GM18507 (cell line): ENCODE measurements at places on chromosomes 5 and 9.

- no peak for DNase-seq
Observed at GRCh38 chr9:38026840-38027527, 42.0 kb downstream of the SHB start.

DNA sequence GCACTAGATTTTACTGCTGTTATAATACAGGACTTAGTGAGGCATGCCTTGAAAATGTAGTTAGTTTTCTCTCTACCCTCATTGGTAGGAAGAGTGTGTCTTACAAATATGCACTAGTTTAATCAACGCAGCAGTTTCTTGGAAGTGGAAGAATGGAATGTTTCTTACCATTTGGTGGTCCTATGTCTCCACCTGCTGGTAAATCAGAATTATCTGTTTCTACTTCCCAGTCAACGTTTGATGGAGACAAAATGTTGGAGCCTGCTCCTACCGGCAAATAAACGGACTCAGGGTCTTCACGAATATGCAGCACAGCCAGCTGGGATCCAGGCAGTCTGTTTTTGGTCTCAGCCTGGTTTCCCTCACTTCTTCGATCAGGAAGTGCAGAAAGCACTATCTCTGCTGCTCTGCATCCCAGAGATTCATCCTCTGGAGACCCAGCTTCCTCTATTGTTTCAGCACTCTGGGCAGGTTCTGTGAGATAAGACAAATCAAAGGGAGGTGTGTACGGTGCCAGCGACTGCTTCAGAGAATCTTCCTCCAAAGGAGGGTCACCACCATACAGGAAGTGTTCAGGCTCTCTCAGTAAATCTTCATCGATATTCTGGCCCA is 59.5 kb upstream of the PCA3 start:
- DNase-seq, result peak; percentile 29

DNA sequence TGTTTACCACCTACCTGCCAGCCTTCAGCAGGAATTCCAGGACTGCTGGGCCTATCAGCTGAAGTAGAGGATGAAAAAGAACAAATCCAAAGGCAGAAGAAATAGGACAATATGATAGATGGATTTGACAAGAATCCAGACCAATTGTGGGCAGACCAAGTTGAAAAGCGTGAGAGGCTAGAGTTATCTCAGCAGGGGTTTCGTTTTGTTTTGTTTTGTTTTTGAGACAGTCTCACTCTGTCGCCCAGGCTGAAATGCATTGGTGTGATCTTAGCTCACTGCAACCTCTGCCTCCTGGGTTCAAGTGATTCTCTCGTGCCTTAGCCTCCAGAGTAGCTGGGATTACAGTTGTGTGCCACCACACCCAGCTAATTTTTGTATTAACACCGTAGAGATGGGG is 113.2 kb downstream of the PALM2AKAP2 start:
- no peak for DNase-seq

- no peak for DNase-seq
Observed at GRCh38 chr5:29654954-29655353, 1538.5 kb upstream of the CDH6 start.

GRCh38 chr9:134987376-134987775 is 69.7 kb upstream of the FCN1 start:
- DNase-seq, result no peak

DNA sequence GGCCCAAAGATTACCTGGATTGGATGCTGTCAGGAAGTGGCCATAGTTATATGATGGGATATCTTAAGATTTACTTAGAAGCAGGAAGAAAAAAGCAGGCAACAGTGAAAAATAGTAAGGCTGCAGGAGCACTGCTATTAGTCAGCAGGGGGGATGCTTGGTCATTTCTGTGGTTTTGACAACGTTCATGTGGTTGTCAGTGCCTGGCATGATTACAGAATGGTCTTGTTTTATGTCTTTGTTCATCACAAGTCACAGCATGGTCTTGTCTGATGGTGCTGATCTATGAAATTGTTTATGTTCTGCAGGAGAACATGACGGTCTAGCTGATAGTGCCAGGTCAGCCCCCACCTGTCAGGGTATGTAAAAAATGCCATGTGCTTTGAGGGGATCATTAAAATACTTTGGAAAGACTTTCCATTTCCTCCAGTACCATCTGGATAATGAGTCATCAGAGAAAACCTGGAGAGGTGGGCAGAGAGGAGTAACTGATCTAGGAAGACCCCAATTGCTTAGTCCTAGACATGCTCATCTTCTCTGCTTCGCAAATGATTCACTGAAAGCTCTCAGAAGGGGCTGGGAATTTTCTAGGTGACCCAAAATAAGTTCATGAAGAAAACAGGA is 48.5 kb downstream of the PLGRKT start:
- no peak for DNase-seq
